ENCODE measurements at places on chromosomes 1 and 21. TPM values are rescaled to one million over a fixed set of nuclear protein-coding genes. Genes with fewer than 3 reads are reported as not detected.

Gene CASQ1
- not detected for total RNA-seq

Gene SNX7
- 49.6 TPM for total RNA-seq

Gene OR2L8
- not detected for total RNA-seq

Gene TMEM269
- total RNA-seq: not detected

Gene TRNP1
- total RNA-seq: 14.8 TPM

Gene TNN
- total RNA-seq: 0.05 TPM

Gene USP21
- 7.7 TPM for total RNA-seq

Gene TDRD10
- total RNA-seq: not detected

Gene SPTA1
- 0.05 TPM for total RNA-seq

Gene RAD54L
- 0.89 TPM for total RNA-seq

Gene GCSAML
- not detected for total RNA-seq

Gene RASAL2
- total RNA-seq: 34.2 TPM

Gene RER1
- 88.2 TPM for total RNA-seq

Gene TLCD4
- total RNA-seq: 0.30 TPM

Gene KRTAP12-4
- total RNA-seq: not detected

Gene OR2T35
- total RNA-seq: not detected

Gene CR1
- not detected for total RNA-seq

Gene RNF19B
- 14.7 TPM for total RNA-seq

Gene LGR6
- not detected for total RNA-seq

Gene TIAM1
- total RNA-seq: 3.0 TPM

Gene VWA1
- 13.1 TPM for total RNA-seq

Gene S100A7
- not detected for total RNA-seq

Gene FNDC5
- 0.37 TPM for total RNA-seq

Gene HTR6
- total RNA-seq: not detected

Gene HHAT
- total RNA-seq: 9.2 TPM

Gene LYPLAL1
- total RNA-seq: 38.6 TPM

Gene CHIA
- total RNA-seq: not detected
